ENCODE measurements at places on chromosomes 4 and X.

DNA sequence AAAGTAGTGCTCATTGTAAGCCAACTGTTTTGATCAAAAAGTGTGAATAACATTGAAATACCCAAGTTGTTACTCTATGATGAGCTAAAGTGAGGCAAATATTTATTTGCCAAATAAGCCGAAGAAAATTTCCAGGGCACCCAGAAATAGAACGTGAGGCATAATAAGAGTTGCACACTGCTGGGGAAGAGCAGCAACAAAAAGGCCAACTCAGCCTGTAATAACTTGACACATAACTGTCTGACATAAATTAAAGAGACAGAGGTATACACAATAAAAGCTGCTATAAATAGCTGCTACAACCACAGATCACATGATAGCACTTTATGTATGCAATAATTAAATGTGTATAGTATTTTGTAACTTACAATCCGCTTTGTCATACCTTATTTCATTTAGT, 2.0 kb upstream of the ABCB7 start:
- no peak for DNase-seq

- no peak for DNase-seq
Measured at GRCh38 chrX:108159028-108159670, 67.6 kb downstream of the ATG4A start.

GRCh38 chrX:20412871-20413486, 146.3 kb upstream of the RPS6KA3 start:
- DNase-seq: peak; percentile 19

GRCh38 chr4:95549246-95550114, 707 bp upstream of the UNC5C start:
- DNase-seq: peak; percentile 45

- DNase-seq: no peak
Measured at GRCh38 chr4:124579896-124580295, 132.6 kb downstream of the ANKRD50 start.

DNA sequence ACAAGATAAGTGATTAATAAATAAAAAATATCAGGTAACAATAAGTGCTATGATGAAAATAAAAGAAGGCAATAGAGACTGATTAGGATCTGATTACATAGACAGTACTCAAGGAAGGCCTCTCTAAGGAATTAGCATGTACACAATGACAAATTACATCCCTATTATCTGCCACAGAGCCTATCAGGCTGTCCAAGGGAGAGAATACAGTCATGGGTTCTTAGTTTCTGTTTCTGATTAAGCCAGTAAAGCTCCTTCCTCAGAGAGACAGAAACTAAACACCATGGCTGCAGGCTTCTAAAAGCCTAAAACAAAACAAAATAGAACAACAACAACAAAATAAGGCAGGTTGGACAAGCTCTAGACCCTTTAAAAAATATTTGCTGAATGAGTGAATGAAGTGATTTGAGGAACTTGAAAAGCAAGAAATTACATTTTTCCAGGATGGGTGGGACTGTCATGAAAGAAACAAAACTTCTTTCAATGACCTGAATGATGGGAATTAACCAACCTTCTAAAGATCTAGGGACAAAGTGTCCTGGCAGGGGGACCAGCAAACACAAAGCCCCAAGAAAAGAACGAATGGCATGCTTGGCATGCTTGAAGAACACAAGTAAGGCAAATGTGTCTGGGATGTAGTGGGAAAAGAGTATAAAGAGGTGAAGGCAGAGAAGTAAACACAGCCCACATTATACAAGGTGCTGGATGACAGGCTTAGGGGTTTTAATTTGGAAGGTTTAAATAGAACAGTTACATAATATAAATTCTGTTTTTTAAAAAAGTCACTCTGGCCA, 44.1 kb downstream of the NAA11 start:
- no peak for DNase-seq

GRCh38 chr4:156962528-156962974, 9.0 kb downstream of the PDGFC start:
- DNase-seq: no peak

DNA sequence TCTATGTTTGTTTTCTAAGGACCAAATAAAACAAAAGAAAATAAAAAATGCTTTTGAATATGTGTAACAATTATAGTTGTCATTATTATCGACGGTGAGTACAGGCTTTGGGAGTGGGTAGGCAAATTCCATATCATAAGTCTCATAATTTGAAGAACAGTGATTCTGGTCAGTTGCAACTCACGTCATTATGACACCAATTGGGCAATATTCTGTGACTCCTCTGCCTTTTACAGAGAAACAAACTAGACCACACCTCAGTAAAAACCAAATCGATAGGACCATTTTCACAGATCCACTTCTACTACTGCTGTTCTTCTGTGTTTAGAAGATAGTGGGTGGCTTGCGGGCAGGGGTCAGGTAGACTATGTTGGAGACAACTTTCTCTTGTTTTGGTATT, 250.1 kb downstream of the C4orf33 start:
- no peak for DNase-seq

DNA sequence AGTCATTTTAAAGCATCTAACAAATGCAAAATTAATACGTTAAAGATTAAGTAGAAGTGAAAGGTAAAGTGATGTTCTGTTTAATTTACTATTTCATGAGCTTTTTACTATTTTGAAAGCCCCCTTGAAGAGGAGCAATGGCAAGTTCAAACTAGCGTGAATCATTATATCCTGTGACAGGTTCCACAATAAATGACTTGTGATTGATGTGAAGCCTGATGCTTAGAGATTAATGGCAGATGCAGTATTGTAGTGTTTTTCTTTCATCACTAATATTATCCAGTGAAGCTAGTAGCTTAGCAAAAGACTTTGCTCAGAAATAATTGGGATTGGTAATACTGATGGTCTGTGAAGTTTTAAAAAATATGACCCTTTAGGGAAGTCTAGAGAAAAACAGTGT, 57.3 kb downstream of the STOX2 start:
- no peak for DNase-seq

DNA sequence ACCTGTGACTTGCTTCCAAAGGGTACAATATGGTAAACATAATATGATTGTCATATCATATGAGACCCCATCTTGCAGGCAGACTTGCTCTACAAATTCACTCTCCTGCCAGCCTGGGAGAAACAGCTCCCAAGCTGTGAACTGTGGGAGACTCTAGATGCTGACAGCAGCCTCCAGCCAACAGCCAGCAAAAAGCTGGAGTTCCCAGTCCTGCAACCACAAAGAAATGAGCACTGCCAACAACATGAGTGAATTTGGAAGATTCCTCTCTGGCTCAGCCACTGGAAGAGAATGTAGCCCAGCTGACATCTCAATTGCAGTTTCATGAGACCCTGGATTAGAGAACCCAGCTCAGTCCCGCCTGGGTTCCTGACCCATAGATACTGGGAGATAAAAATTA, 145.4 kb downstream of the QDPR start:
- DNase-seq: no peak

GRCh38 chr4:30763321-30763727, 43.2 kb downstream of the PCDH7 start:
- DNase-seq: no peak

- no peak for DNase-seq
Measured at GRCh38 chrX:34734383-34734782, 77.3 kb upstream of the TMEM47 start.

- no peak for DNase-seq
Measured at GRCh38 chrX:74521961-74522751, 92.3 kb downstream of the RLIM start.

DNA sequence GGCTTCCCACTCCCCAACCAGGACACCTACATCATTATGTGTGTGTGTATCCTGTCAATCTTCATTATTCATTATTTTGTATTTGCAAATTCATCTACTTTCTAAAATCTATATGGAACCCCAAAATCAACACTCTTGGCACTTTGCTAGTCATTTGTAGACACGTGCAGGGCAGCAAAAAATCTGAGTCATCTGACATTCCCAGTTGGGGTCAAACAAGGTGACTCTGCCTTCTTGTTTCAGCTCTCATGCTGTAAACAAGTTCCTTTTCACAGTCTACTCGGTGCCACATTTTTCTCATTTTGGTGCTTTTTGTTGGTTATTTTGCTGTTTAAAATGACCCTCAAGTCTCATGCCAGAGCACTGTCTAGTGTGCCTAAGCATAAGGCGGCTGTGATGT, 5.9 kb downstream of the MRFAP1L1 start:
- no peak for DNase-seq

GRCh38 chrX:131747173-131747572, 203.3 kb downstream of the OR13H1 start:
- DNase-seq: no peak

- DNase-seq: no peak
Measured at GRCh38 chrX:115616943-115617563, 56.1 kb downstream of the PLS3 start.

GRCh38 chrX:1041091-1041490, 171.4 kb downstream of the CRLF2 start:
- DNase-seq: no peak

DNA sequence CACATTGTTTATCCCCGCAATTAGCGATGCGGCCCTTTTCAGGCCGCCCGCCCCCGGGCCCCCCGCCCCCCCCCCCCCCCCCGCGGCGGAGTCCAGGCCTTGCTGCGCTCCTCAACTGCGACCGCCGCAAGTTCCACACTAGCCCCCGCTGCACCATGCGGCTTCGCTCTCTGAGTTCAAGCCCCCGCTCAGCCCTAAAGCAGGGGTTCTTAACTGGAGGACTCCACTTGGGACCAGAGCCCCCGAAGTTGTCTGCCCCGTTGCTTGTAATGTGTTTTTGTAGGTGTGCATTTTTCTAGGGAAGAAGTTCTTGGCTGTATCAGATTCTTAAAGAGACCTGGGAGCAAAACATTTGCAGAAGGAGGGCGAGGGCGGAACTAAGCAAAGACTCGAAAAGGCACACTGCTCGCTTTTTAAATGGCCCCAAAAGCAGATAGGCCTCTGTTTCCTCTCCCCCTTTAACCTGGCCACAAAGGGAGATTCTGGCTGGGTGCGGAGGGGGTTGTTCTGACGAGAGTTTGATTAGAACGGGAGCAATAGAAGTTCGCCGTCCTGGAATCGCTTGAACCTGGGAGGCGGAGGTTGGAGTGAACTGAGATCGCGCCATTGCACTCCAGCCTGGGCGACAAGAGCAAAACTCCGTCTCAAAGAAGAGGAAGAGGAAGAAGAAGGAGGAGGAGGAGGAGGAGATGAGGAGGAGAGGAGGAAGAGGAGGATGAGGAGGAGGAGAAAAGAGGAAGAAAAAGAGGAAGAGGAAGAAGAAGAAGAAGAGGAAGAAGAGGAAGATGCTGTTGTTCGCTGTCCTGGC, 2.3 kb upstream of the MSX1 start:
- DNase-seq: no peak

DNA sequence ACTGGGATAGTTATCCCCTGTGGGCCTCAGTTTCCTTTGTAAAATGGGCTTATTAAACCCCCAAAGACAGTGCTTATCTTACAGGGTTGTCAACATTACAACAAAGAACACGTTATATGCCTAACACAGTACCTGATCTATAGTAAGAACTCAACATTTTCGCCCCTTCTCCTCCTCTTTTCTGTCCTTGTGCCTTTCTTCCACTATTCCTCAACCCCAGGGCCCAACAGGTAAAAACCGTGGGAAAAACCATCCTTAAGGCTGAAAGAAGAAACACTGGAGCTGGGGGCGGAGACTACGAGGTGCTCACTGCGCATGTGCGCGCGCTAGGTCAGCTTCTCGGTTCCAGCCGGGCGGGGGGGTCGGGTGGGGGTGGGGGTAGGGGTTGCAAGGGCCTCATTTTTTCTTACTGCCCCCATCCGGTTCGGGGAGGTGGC, 426 bp upstream of the XIAP start:
- no peak for DNase-seq

Data from activated T-helper 2 cell treated with anti-CD3 and anti-CD28 coated beads, Interferon-gamma antibody, Interleukin-2, Interleukin-4, amounts not matched to agents 10 μg/mL and 5 μg/mL and 100 μg/mL, durations not matched to agents 14 hours and 24 hours and 36 hours (primary cell).